ENCODE measurements at places on chromosomes 1 and 21. TPM values are rescaled to one million over a fixed set of nuclear protein-coding genes. Genes with fewer than 3 reads are reported as not detected.

DNA sequence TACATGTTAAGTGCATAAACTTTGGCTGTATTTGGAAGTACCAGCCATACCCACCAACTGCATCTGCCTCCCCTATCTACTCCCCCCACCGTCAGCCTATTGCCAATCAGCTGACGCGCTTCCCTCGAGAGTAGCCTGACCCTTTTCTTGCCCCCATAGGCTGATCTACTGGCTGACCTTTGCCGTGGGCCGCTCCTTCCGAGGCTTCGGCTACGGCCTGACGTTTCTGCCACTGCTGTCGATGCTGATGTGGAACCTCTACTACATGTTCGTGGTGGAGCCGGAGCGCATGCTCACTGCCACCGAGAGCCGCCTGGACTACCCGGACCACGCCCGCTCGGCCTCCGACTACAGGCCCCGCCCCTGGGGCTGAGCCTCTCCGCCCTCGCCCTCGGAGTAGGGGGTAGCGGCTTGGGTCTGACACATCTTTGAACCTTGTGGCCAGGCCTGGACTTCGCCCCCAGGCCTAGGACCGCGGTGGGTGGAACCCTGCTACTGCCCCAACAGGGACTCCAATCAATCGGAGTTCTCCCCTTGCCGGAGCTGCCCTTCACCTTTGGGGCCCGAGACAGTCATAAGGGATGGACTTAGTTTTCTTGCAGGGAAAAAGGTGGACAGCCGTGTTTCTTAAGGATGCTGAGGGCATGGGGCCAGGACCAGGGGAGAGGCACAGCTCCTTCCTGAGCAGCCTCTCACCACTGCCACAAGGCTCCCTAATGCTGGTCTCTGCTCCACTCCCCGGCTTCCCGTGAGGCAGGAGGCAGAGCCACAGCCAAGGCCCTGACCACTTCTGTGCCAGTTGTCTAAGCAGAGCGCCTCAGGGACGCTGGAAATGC is 4.0 kb downstream of the GLMP start:
- no peak for DNase-seq

The KAZN gene
- 0.18 TPM for total RNA-seq

GRCh38 chr1:171081314-171081753 is 9.4 kb upstream of the FMO3 start:
- DNase-seq = no peak

DNA sequence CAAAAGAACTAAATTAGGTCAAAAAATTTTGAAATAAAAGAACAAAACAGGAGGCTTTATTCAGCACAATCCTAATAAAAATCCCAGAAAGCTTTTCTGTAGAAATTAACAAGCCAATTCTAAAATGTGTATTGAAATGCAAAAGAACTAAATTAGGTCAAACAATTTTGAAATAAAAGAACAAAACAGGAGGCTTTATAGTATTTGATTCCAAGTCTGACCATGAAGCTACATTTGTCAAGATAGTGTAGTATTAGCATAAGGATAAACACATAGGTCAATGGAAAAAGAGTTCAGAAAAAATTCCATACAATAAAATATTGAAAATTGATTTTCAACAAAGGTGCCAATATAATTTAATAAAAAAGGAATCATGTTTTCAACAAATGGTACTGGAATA is 10.8 kb downstream of the LRRC40 start:
- no peak for DNase-seq

The MPZ gene
- 1.8 TPM for total RNA-seq

The RAB29 gene
- 39.7 TPM for total RNA-seq

DNA sequence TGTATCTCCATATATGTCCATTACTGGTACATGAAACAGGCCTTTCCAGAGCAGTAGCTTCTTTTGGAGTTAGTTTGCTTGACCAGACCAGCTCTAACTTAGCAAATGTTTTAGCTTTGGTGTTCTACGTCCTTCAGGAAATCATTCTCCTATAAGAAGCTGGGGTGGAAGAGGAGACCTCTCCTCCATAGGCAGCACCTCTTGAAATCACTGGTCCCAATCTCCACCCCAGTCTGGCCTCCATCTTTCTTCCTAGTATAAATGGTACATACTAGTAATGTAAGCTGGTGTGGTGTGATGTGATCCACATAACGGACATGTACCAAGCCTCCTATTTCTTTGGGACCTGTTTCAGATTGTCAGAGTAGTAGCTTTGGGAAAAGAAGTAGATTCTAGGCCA is 171.4 kb downstream of the DHRS3 start:
- DNase-seq = no peak

DNA sequence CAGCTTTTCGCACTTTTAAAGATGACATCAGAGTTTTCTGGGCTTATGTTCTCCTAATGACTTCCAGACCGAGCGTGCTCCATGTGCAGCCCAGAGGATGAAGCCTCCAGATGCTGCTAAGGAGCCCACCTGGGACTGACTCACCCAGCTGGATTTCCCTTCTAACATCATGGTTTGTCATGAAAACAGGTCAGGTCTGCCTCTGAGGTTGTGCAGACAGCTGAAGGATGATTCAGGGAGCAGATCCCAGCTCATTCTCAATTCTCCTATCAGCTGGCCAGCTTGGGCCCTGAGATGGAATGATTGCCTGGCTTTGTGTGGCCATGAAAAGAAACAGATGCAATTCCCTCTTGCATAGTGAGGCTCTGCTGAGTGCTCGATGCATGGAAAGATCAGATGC is 123.9 kb upstream of the DUSP10 start:
- DNase-seq = no peak

DNA sequence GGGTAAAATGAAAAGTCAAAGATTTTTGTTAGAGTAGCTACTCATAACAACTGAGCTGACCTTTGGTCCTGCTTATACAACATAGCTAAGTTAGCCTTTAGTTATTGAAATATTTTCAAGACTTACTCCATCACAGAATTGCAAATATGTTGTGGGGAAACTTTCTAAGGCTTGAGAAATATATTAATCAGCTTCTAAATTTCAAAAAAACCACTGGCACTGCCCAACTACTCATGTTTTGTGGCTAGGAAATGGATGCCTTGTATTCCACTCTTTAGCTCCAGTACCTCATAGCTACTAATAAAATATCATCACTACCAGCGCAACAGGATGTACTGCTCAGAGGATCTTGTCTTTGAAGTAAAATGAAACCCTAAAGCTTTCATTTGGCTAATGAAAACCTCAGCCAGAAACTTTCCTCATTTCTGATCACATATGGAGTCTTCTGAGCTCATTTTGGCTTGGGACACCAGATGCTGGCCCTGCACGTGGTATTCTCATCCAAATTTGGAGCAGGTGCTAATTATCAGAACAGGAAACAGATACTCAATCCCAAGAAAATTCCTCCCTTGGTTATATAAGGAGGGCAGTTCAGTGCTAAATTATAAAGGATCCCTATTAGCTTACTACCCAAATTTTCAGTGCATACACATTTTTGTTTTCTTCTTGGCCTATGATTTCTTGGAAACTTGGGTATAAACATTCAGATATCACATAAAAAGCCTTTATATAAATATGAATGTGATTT is 690.7 kb downstream of the ADGRL2 start:
- no peak for DNase-seq

GRCh38 chr21:24290151-24290833 is 1317.0 kb downstream of the MRPL39 start:
- peak; percentile 50 for DNase-seq

GRCh38 chr1:59155351-59155750 is 141.5 kb upstream of the FGGY start:
- DNase-seq = no peak

The PADI3 gene
- not detected for total RNA-seq

GRCh38 chr1:164912290-164912689 is 353.3 kb downstream of the PBX1 start:
- no peak for DNase-seq

GRCh38 chr1:54156201-54156600 is 3.4 kb upstream of the CDCP2 start:
- DNase-seq = no peak

DNA sequence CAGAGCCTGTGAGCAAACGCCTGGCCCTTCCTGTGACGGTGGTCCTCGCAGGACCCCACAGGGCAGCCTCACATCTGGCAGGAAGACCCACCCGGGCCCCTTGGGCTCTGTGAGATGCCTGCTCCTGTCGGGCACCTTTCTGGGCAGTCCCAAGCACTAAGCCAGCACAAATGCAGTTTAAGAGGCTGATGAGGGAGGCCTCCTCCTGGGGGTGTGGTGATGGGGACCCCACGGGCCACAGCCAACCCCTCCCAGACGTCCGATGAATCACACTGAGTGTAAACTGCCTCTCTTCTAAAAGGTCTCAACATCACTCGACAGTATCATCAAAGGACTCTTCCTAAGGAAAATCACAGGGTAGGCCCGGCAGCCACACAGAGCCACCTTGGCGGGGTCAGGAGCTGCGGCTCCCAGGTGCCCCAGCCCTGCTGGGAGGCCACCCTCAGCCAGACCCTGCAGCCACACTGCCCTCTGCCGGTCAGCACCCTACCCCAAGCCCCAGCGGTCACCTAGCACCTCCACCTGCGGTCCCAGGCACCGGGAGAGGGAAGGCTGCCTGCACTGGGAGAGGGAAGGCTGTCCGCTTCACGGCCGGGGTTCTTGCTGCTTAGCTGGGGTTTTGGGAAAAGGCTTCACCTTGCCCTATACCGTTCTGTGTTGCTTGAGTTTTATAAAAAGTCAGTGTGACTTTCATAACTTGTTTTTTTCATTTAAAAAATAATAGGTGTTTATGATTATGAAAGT is 3.9 kb upstream of the PRKCZ start:
- no peak for DNase-seq

GRCh38 chr1:113278371-113278770 is 111.9 kb upstream of the MAGI3 start:
- DNase-seq = no peak

DNA sequence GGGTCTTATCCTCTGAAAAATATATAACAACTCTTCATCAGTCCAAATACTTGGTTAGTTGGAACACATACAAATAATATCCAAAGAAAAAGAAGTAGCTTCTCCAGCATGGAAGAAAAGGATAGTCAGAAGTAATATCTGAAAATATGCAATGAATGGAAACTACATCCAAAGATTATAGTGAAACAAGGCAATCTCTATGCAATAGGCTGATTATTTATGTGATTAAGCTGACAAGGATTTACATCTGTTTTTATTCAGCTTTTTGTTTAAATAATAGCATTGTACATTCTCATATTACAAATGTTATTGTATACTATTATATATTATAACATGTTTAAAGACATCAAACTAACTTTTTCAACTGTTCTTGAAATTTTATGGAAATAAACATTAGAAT is 15.3 kb upstream of the TGFBR3 start:
- no peak for DNase-seq

DNA sequence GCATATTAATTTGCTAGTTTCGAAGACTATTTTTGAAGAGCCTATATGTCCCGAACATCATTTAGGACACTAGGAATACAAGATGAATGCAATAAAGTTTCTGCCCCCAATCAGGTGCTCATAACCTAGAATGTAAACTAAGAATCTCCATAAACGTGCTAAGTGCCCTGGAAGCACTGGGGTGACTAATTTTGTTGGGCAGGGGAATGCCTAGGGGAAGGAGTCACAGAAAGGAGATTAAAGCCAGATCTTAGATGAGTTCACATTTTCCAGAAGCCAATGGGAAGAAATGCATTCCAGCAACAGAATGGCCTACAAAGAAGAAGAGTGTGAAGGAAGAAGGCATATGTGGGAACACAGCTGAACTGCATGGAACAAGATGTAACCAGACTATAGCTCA is 19.5 kb downstream of the SCYL3 start:
- DNase-seq = no peak

The CFAP45 gene
- 1.2 TPM for total RNA-seq

DNA sequence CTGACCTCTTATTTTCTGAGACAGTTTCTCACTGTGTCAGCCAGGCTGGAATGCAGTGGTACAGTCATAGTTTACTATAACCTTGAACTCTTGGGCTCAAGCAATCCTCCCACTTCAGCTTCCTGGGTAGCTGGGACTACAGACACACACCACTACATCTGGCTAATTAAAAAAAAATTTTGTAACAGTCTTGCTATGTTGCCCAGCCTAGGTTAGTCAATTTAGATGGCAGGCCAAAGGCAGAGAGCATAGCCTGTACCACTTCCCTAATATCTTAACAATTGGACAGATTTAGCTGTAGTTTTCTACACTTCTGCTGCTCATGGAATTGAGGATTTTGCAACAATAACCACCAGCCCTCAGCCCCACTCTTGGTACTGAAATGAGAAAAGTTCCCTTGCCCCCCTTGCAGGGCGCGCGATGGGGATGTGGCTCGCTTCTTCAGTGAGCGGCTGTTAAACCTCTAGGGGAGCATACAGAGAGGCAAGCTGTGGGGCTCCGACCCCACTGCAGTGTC is 34.9 kb upstream of the PTGFRN start:
- DNase-seq = no peak

GRCh38 chr1:7264101-7264500 is 478.8 kb downstream of the CAMTA1 start:
- no peak for DNase-seq

GRCh38 chr1:5640845-5641244 is 351.4 kb downstream of the NPHP4 start:
- DNase-seq = no peak

The ZNF683 gene
- 2.7 TPM for total RNA-seq

GRCh38 chr21:38712071-38712470 is 93.7 kb upstream of the ETS2 start:
- no peak for DNase-seq

DNA sequence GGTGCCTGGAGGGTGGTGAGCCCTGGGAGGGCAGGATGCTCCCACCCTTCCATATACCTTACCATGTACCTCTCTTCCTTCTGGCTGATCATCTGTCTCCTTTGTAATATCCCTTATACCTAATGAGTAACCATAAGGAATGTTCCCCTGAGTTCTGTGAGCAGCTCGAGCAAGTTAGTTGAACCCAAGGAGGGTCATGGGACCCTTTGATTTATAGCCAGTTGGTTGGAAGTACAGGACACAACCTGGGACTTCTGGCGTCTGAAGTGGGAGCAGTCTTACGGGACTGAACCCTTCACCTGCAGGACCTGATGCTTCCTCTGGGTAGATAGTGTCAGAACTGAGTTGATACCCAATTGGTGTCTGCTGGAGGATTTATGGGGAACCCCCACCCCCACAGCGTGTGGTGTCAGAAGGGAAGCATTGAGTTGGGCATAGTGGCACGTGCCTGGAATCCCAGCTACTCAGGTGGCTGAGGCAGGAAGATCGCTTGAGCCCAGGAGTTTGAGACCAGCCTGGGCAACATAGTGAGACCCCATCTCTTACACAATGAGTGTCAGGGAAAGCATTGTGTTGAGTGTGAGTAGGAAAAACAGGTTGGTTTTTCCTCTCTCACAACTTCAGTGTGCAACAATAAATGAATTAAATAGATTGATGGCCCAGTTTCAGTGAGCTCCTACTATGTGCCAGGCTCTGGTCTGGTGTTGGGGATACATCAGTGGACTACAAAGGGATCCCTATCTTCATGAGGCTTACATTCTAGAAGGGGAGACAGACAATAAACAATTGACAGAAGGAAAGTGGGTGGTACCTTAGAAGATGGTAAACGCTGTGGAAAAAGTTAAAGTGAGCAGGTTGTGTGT is 16.0 kb downstream of the DNAJC16 start:
- DNase-seq = no peak

GRCh38 chr1:173430677-173431303 is 46.3 kb upstream of the PRDX6 start:
- no peak for DNase-seq
